CD4-positive, alpha-beta T cell treated with Interleukin-15 for 1 hour (primary cell): ENCODE measurements at places on chromosomes 1 and 21.

DNA sequence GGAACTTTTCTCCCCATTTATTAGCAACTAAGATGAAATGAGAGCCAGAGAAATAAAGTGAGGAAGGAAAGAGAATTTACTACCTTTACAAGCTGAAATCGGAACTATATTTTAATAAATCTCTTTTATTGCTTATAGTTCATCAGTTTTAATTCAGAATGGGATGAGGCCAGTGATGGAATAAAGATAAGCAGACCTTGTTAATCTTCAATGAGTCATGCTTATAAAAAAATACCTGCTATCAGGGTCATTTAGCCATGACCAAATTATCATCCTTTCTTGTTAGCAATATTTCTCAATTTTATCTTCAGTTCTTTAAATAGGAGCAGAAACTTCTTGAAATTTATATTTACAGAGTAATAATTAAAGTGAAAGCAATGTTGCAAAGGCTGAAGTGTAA, 26.1 kb downstream of the RGS4 start:
- no peak for DNase-seq

DNA sequence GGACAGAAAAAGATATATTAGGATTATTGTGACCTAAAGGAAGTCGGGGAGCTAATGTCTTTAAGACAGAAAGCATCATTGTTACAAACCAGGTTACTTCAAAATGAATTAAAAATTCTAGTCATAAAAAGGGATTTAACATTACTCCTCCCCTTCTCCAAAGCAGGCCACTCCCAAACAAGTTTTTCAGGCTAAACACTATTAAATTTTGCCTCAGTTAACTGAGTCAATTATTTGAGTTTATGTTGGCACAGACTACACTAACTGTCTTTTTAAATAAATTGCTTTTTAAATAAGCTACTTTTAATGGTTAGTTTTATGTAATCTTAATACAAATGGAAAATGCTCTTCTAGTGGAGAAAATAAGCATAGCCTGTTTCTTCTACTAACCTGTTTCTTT, 395.0 kb upstream of the DUSP10 start:
- DNase-seq = no peak

- DNase-seq = no peak
Measured at GRCh38 chr1:47431534-47431933, 6.3 kb upstream of the FOXD2 start.

GRCh38 chr1:111476761-111477309, 3.1 kb downstream of the C1orf162 start:
- peak; percentile 29 for DNase-seq

DNA sequence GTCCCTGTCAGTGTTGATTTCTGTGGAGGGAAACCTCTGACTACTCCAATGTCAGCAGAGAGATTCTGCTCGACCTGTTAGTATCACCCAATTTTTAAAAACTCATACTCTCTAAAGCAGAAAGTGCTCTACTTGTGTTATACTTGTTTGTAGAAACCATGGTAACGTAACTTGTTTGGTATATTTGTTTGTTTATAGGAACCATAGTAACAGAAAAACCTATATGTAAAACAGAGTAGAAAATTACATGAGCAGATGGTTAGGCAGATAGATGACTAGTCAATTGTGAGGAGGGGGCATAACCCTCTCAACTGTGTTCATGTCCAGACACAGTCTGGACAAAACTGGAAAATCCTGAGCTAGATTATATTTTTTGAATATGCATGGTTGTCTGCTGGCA, 6.7 kb downstream of the TRIM45 start:
- no peak for DNase-seq

DNA sequence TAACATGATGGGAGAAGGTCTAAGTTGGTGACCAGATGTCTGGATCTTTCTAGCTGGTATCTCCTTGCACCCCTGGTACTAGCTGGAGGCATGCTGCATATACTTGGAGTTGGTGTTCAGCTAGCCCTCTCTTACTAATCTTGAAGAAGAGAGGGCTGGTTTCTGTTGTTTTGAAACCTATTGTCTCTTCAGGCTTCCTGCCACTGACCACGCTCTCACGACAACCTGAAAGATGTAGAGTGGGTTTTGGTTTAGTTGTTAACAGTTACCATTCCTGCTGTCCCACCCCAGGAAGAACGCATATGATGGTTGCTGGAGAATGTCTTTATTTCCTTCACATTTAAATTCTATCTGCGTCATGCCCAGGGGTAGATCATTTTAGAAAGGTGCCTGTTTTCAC, 3.6 kb downstream of the MAN1C1 start:
- no peak for DNase-seq

DNA sequence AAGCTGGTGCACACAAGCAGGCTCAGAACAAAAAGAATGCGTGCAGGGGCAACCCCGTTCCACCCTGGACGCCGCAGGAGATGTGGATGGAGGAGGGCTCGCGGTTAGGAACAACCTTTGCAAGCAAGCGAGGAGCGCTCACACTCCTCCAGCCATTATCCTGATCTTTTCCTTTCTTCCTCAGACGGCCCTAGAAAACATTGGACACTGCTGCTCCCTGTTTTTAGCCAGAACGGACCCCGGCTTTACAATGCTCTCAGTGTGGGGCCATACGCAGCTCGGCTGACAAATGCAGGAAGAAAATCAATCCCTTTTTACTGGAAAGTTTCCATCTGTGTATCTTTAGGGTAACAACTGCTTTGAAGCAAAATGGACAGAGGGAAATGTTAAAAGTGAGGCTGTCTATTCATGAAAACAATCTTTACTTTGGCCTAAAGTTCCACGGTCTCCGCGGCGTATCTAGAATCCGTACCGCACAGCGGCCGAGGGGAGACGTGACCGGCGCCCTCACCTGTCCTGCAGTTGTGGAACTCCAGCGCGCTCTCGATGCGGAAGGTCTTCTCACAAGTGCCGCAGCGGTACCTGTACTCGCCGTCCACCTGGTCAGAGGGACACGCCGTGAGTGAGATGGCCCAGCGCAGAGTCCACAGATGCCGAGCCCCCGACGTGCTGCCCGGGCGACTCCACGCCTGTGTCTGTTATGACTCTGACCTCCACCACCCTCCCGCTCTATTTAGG, 44.0 kb downstream of the PRDM15 start:
- no peak for DNase-seq

- DNase-seq = no peak
Measured at GRCh38 chr1:30041741-30042437, 681.5 kb downstream of the MATN1 start.

GRCh38 chr1:2845869-2846268, 44.4 kb upstream of the TTC34 start:
- DNase-seq = no peak

DNA sequence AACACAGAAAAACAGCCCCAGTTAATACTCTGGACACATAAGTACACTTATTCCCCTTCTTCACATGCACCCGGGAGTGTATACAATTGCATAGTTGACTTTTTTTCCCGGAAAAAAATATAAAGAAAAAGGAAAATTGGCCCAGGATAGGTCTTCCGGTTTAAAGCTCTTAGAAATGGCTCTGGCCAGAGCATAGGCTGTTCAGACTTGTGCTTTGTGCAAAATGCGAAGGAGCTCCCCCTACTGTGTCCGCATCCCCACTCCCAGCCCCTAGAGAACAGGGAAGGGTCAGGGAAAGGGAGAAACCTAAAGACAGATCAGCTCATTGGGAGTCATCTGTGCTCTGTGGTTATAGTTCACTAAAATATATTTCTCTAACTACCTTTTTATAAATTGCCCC, 5.5 kb upstream of the MTMR11 start:
- no peak for DNase-seq

GRCh38 chr1:20291645-20292084, 990 bp downstream of the VWA5B1 start:
- no peak for DNase-seq

GRCh38 chr1:184563308-184563707, 176.5 kb downstream of the C1orf21 start:
- DNase-seq = no peak

DNA sequence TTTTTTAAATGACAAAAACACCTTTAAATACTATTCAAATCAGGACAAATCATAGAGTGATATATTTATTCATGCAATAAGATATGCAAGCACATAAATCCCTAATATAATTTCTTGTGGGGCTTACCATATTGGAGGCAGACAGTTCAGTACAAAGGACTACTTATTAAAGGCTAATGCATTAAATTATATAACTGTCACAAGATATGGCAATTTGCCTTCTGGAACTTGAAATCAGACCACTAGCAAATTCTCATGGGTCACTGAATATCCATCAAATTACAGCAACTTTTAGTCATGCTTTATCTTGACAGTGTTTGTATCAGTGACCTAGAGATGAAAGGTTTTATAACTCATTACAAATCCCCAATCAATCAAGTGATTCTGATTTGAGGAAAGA, 54.1 kb upstream of the NCAM2 start:
- no peak for DNase-seq

DNA sequence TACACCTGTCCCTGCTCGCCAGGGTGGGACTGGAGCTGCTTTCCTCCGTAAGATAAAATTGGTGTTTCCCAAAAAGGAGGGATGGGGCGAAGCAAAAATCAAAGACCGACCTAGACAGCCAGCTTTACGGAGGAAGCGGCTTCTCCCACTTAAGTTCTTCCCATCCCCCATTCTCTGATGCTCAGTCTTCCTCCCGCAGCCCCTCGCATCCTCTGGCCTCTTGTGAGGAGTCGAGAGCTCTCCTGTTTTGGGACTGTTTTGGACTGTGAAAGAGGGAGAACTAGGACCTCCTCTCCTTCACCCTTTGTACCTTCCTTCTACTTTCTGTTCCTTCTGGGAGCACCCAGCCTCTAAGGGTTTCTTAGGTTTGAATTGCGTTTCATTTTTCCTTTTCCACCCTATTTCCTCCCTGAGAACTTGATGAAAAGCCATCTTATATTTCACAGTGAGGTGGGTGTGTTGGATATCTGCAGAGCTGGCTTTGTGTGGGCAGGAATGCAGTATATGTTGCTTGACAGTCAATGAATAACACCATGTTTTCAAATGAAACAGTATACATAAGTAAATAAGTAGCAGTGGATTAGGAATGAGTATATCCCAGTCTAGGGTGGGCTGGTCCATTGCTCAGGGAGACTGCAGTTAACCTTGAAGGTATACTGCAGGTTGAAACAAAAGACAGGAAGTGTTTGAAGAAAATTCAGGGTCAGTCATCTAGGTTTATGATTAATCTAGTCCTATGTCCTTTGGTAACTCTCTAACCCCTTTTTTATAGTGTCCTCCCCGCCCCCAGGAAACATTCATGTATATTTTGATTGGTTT, 848 bp downstream of the CTTNBP2NL start:
- no peak for DNase-seq

DNA sequence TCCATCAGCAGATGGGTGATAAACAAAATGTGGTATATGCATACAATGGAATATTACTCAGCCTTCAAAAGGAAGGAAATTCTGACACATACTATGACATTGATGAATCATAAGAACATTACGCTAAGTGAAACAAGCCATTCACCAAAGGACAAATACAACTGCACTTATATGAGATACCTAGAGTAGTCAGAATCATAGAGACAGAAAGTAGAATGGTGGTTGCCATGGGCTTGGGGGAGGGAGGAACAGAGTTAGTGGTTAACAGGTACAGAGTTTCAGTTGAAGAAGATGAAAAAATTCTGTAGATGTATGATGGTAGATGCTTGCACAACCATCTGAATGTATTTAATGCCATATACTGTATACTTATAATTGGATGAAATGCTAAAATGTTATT, 39.1 kb upstream of the KCNK2 start:
- no peak for DNase-seq

- no peak for DNase-seq
Measured at GRCh38 chr1:233240371-233240770, 55.2 kb downstream of the PCNX2 start.

GRCh38 chr1:177907000-177907399, 62.9 kb downstream of the SEC16B start:
- DNase-seq = no peak
